ENCODE measurements at places on chromosomes 1 and 21.

GRCh38 chr1:197400522-197400902, 132.5 kb downstream of the CRB1 start:
- DNase-seq = no peak

- no peak for DNase-seq
These were observed 22.9 kb downstream of the S1PR1 start for GRCh38 chr1:101259744-101260148.

GRCh38 chr1:230868736-230869385, 540 bp upstream of the C1orf198 start:
- no peak for DNase-seq

- no peak for DNase-seq
These were observed 86.8 kb upstream of the RGS4 start for GRCh38 chr1:162982364-162982763.

GRCh38 chr1:174414203-174414602, 33.6 kb upstream of the GPR52 start:
- DNase-seq = no peak

DNA sequence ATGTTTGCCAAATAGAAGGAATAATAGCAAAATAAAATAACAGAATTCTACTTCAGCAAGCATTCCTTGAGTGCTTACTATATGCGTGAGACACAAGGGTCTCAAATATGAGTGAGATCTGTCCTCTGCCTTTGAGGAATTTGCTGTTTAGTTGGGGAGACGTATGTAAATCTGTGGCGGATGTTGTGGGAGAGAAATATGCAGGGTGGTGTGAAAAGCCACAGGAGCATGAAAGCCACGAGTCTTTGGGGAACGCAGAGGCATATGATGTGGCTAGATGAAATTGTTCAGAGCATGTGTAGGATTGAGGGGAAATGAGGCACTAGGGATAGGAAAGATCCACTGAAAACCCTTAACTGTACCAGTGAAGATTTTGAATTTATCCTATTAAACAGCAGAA, 244.4 kb downstream of the PBX1 start:
- DNase-seq = no peak

DNA sequence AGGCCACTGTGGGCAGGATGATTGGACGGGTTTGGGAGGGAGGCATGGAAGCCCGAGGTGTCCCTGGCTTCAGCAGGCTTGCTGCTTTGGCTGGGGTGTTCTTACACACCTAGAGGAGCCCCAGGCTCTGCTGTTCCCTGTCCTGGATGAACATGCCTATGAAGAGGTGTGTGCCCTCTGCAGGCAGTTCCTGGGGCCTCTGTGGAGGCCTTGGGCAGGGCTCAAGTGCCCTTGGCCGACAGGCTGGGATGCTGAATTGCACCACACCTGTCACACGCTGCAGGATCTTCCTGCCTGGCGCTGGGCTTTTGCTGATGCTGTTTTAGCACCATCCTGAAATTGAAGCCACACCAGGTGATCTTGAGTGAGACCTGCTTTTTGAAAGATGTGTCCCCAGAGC, 415.0 kb upstream of the VAMP3 start:
- no peak for DNase-seq

DNA sequence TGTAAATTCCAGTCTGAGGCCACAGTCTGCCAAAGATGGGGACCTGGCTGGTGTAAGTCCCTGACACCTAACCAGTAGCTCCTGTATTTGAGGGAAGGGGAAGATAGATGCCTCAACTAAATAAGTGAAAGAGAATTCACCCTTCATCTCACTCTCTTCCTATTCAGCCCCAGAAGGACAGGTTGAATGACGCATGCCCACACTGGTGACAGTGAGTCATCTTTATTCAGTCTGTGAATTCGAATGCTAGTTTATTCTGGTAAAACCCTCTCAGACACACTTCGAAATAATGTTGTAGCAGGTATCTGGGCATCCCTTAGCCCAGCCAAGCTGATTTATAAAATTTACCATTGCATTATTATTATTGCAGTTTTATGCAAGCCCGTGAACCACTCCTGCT, 617.0 kb upstream of the PRMT6 start:
- DNase-seq = no peak

GRCh38 chr1:197685785-197686184, 89.5 kb downstream of the DENND1B start:
- DNase-seq = no peak
